Caudate nucleus (tissue), 63 donors: ENCODE measurements at places on chromosomes 5 and 9.

DNA sequence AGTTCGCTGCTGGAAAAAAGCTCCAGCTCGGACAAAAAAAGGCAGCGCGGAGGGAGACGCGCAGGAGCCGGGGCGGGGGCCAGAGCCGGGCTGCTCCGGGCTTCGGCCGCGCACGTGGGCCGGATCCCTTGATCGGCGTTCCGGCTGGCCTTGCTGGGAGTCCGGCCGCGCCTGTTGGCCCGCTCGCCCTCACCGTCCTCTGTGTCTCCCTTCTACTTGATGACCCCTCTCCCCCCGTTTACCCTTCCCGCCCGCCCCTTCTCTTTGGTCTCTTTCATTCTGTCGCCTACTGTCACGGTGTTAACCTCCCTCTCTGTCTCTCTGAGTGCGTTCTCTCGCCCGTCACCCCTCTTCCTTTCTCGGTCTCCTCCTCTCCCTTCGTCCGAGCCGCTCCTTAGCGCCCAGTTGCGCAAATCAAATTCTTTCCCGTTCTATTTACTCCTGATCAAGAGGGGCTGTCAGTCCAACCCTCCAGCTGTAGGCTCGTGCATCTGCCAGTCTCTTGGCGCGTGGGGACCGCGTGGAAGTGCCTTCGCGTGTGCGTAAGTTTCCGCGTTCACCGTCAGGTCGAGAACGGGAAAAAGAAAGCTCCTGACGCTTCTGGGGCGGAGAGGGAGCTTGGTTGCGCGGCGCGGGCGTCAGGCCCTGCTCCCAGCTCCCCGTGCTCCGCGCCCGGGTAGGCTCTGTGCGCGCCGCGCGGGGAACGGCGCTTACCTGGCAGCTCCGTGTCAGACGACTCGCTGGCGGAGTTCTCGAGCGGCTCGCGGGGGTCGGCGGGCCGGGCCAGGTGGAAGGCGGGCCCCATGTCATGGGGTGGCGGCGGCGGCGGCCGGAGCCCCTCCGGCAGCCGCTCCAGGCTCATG, 798 bp downstream of the PITX1 start:
- no peak for DNase-seq

DNA sequence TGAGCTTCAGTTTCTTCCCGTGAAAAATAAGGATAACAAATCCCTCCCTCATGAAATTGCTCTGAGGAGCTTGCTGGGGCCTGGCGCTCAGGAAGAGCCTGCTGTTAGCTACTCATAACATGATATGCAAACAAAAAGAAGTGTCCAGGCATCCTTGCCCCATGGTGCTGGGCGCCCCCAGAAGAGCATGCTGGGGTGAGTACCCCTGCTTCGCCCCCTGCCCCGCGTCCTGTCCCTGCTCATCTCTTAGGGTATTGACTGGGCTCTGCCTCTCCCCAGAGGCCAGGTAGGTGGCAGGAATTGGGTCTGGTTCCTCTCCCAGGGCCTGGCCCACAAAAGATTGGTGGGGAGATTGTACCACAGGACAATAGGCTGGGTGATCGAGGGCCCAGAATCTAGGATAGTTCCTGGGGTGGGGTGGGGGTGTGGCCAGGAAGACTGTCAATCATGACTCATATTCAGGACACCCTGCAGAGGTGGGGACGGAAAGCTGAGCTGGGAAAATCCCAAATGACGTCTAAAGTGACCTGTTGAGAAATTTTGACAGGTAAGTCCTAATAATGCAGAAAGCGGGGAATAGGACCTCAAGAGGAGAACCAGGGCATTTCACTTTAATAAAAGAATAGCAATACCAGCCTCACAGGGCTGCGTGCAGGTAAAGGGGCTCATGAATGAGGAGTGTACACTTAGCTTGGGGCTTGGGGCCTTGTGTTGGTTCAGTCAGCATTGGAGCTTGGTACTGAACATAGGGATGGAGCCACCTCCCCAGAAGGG, 8.9 kb downstream of the PITX1 start:
- no peak for DNase-seq

GRCh38 chr5:168865968-168866367, 286.8 kb upstream of the PANK3 start:
- no peak for DNase-seq

DNA sequence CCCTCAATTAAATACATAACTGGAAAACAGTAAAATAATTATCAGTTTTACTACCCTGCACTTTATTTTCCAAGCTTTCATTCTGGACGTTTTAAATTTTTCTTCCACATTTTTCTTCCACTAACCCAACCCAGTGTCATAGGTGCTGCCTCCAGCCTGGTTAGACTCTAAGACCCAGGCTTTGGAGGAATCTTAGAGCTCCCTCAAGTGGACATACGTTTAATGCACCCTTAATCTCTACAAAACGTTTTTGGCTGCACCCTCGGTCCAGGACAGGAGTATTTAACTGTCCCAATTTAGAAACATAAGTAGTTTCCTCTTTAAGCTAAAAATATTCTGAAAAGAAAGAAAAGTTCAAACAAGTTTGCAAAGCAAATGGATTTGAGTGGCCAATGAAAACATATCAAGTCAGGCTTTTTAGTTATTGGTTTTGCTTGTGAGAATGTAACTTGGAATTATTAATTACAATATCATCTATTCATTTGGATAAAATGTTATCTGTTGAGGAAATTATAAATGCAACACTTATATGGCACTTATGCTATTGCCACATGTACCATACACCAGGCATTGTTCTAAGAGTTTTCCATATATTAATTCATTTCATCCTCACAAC, 38.9 kb downstream of the CDH6 start:
- no peak for DNase-seq

- no peak for DNase-seq
Observed at GRCh38 chr9:128405780-128406171, 14.9 kb upstream of the CERCAM start.

DNA sequence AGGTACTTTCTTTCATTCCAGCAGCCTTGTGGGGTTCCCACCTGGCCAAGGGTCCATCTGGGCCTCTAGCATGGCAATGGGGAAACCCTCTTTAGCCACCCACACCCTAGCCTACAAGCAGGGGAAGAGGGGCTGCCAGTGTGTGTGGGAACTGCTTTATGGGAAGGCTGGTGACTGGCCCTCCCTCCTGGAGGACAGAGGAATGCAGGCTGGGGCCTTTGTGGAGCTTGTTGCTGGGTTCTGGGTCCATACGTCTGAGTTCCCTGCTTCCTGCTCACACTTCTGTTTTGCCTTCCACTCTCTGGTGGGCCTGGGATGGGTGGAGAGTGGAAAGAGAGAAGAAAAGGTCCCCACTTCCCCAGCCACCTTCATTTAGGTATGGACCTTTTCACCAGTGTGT, 14.9 kb upstream of the PITX1 start:
- no peak for DNase-seq

DNA sequence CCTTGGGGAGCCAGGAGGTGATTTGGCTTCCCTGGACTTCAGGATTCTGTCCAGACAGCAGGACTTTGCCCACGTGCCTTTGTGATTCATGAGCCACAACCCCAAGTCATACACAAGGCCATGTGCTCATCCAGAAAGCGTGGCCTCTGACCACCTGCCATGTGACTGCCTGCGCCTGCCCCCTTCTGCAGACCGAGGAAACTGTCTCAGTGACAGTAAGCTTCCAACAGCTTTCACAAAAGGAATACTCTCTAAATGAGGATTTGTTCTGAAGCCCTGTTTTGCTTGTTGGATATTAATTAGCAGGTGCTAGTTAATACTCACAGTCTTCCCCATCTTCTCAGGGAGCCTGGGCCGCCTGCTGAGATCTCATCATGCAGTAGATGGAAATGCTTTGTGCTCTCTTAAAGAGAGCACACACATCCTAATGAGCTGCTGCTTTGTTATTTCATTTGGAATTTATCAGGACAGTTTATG, 36.9 kb upstream of the ANGPTL2 start:
- DNase-seq, result peak; percentile 35

- no peak for DNase-seq
Observed at GRCh38 chr9:76090330-76090729, 199.9 kb downstream of the PCSK5 start.

DNA sequence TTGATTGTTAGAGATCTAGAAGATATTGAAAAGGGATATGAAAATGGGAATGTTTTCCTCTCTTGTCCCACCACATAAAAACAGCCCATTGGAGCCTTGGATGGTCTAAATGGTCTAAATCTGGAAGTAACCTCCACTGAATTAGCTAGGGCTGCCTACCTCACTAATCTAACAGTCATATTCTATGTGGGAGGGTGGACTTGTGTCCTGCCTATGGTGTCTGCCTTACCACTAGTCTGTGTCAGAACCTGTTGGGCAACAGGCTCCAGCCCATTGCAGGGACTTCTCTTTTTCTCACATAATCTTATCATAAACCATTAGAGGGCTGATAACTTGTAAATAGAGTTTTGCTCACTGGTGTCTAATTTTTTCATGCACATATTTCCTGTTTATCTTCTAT, 548.8 kb upstream of the CDH18 start:
- DNase-seq, result no peak

DNA sequence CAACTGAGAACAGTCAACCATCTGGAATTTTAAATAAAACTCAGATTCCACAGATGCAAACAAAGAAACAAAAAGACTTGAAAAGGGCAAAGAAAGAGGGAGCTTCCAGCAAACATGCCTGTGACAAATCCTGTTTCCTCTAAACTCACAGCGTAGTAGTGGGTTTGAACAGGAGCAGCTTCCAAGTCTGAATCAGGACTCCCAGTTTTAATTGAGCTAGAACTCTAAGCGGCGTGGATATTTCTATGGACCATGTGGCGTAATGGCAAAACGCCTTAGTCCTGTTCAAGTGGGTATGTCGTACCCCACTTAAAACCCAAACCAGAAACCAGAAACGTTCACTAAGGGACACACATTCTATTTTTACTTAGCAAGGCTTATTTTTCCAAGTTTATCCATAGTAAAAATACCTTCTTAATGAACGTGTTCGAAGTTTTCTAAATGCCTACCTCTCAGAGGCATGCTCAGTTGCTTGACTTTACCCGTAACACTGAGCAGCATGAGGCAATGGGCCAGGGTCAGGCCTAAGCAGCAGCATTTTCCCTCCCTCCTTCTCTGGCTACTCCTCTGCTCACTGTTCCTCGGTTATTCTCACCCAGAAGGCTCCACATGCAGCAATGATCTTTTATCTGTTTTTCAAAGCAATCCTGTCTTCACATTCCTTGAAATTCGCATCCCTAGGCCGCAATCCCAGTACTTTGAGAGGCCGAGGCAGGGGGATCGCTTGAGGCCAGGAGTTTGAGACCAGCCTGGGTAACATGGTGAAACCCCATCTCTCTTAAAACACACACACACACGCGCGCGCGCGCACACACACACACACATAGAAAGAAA, 77.9 kb downstream of the FNBP1 start:
- DNase-seq, result no peak

DNA sequence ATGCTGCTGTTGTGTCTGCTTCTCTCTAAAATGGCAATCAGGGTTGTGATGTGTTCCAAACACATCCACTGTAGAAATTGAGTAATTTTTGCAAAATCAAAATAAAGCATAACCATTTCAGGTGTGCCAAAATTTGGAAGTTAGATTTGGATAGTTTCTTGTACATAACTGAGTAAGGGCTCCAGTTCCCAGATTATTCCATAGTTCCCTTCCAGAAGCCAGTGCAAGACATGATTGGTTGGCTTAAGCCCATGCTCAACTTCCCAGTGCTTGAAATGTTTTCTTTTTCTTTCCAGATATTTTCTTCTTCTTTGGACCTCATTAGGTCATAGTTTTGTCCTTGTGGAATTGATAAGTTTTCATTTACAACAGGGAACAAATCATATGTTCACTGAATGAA, 64.2 kb downstream of the SNCAIP start:
- DNase-seq, result no peak

GRCh38 chr9:81171689-81172088, 517.7 kb downstream of the TLE1 start:
- DNase-seq, result no peak

- no peak for DNase-seq
Observed at GRCh38 chr9:20551835-20552234, 70.5 kb downstream of the MLLT3 start.

DNA sequence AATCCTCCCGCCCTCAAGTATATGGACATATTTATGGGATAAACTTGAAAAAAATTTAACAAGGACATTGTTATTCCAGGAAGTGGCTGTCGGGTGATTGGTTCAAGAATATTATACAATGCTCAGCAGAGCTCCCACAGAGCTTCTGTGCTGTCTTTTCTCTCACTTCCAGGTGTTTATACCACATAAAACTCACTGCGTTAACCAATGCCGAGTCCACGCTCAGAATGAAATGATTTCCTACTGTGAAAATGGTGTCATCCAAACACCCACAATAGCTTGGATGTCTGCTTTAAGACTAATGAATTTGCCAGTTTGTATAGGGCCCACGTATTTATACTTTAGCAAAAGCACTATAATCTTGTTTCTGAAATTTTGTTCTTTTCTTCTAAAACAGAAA, 368.2 kb downstream of the NDUFS4 start:
- no peak for DNase-seq

DNA sequence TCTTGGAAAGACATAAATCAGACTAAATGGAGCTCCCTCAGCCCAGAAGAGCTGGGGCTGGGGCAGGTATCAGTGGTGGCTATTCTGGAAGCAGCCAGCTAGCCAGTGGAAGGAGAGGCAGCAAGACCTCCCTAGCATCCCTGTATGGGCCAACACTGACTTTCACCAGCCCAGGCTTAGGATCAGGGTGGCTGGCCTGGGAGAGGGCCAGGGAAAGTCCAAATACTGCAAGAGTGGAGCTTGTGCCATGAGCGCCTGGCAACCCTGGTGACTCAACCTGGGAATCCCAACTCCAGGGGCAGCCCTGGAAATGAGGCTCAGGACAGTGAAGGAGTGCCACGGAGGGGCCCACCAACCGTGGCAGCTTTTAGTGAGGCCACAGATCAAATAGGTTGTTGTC, 7.6 kb upstream of the IRF1 start:
- no peak for DNase-seq
